ENCODE measurements at places on chromosomes 1 and 21.
A peak's percentile ranks its signal among the peaks of the same experiment; 100 is the strongest.

DNA sequence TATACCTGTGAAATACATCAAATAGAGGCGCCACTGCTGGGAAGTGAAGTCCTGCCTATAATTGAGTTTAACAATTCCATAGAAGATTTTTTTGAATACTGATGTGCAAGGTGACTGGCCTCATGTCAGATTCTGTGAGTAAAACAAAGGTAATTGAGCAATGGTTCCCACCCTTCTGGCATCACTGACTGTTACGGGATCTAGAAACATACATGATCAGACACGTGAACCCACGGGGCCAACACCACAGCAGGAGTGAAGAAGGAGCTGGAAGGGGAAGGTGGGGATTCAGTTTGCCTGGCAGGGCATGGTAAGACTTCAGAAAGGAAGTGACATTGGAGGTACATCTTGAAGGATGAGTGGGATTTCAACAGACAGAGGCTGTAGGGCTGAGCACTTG lies 270.2 kb downstream of the DISC1 start:
- DNase-seq: no peak

GRCh38 chr1:2288816-2289536 lies 60.9 kb downstream of the SKI start:
- no peak for DNase-seq

GRCh38 chr1:72288886-72289285 lies 6.5 kb upstream of the NEGR1 start:
- DNase-seq: no peak

GRCh38 chr1:214569357-214570004 lies 18.1 kb upstream of the PTPN14 start:
- no peak for DNase-seq

- no peak for DNase-seq
Measured at GRCh38 chr1:46594063-46594462, 10.0 kb downstream of the MKNK1 start.

- no peak for DNase-seq
Measured at GRCh38 chr21:28762357-28762735, 230.3 kb downstream of the LTN1 start.

- peak; percentile 4 for DNase-seq
Measured at GRCh38 chr1:9724706-9725476, 73.4 kb downstream of the PIK3CD start.

DNA sequence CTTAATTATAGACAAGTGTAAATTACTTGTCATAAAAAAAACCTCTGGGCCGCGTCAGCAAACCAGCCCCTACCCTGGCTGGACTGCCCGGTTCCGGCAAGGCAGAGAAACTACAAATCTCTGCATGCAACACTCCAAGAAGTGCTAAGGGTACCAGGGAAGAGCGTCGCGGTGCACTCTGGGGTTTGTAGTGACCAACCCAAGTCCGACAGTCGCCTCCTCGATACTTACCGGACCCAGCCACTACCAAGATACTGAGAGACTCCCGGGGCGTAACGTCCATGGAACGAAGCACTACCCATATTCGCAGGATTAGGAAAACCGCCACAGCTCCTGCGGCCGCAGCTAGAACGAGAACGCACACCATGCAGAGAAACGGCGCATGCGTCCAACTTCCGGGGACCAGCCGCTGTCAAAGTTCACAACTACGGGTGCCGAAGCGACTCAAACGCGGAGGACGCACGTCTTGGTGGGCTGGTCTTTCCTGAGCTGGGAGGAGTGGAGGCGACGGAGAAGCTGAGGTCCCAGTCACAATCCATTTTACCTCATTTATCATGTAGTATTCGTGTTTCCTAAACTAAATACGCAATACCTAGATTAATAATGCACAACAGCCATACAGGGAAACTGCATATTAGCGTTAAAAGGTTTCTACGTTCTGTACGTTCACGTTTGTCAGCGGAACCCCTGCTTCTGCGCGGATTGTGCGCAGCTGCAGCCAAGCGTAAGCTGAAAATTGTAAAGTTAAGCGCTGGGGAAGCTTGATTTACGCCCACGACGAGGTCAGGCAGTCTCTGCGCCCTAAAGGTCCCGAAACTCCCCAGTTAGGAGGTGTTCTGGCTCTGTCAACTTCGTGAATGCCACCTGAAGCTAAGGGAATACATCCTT lies at the start of gene ALG14:
Gene ALG14, minus strand, starts transcription at position 420 of the 888 bp plus-strand sequence. Its CDS starts 53 bp downstream, at position 367.
- DNase-seq: peak; percentile 93

DNA sequence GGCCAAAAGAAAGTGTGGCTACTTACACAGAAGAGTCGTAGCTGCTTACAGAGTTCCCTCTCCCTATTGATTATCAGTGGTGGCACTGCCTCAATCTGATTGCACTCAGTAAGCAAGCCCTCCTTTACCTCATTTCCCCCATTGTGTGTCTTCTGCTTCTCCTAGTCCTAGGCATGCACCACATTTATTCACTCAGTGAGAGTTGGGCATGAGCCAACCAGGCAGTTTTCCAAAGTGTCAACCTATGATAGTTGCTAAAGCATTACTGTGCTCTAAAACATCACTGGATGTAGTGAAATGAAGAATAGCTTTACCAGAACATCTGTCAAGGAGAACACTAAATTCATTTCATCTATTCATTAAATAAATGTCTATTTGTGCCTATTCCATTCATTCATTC lies 19.3 kb downstream of the GJA5 start:
- no peak for DNase-seq

DNA sequence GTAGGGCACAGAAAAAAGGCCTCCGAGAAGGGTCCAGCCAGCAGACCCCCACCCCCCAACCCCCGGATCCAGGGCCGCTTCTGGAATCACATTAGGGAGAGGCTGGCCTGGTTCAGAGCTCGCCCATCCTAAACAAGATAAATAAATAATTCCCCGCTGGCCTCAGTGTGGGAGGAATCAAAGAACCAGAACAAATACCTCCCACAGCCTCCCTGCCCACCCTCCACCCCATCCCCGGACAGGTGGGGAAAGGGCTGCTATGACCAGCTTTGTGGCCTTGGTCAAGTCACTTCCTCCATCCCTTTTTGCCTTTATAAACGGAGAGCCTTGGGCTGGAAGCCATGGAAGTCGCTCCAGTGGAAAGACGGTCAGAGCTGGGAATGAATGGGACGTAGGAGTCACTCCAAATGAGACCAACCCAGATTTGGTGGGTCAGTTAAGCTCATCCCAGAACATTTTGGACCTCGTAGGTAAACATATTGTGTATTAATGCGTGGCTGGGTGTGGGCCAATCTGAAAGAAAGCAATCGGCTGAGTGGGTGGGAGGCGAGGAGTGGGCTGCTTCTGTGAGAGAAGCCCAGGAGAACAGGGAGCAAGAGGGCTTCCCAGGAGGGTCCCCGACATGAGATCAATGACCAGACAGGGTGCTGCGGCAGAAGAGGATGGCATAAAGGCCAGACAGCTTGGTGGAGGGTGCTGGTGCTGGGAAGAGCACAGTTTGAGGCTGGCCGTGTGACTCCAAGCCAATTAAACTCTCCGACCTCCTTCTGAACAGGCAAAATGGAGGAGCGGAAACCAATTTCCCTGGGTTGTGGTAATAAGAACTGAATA lies 63.3 kb downstream of the MEF2D start:
- DNase-seq: no peak

GRCh38 chr21:38148046-38148445 lies 108.7 kb upstream of the KCNJ15 start:
- DNase-seq: no peak

GRCh38 chr1:101175886-101176285 lies 60.9 kb upstream of the S1PR1 start:
- DNase-seq: no peak

GRCh38 chr21:21971384-21971783 lies 973.2 kb downstream of the NCAM2 start:
- no peak for DNase-seq
